ENCODE measurements at places on chromosomes 4 and X. TPM values are rescaled to one million over a fixed set of nuclear protein-coding genes. Genes with fewer than 3 reads are reported as not detected.

DNA sequence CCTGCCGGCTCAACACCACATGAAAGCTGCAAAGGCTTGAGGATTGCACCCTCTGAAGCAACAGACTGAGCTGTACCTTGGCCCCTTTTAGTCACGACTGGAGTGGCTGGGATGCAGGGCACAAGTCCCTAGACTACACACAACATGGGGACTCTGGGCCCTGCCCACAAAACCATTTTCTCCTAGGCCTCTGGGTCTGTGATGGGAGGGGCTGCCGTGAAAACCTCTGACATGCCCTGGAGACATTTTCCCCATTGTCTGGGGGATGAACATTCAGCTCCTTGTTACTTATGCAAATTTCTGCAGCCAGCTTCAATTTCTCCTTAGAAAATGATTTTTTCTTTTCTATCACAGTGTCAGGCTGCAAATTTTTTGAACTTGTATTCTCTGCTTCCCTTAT is 123.5 kb upstream of the SMARCAD1 start:
- DNase-seq, result no peak

The TASL gene
- 0.38 TPM for polyA plus RNA-seq

GRCh38 chr4:12296366-12296765 is 867.7 kb upstream of the HS3ST1 start:
- DNase-seq, result no peak

The TAF9B gene
- polyA plus RNA-seq, result 51.1 TPM

GRCh38 chr4:24557026-24558025 is 27.0 kb downstream of the DHX15 start:
- no peak for DNase-seq

DNA sequence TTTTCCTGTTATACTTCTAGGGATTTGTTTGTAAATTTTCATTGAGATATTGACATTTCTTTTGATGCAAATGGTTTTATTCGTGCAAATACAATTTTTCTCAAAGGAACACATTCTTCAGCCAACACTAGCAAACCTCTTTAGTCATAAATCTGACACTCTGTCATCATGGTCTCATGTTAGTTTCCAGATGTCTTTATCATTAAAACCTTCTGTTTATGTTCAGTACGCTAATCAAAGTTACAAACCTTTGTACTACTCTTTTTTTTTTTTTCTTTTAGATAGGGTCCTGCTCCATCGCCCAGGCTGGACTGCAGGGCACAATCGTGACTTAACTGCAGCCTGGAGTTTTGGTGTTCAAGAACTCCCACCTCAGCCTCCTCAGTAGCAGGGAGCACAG is 7.1 kb downstream of the SLC25A31 start:
- no peak for DNase-seq

The SPIN2A gene
- 3.3 TPM for polyA plus RNA-seq

GRCh38 chrX:107107459-107107858 is 11.2 kb downstream of the RBM41 start:
- DNase-seq, result no peak

- no peak for DNase-seq
These were observed 76.2 kb upstream of the PAGE3 start for GRCh38 chrX:55340896-55341433.

DNA sequence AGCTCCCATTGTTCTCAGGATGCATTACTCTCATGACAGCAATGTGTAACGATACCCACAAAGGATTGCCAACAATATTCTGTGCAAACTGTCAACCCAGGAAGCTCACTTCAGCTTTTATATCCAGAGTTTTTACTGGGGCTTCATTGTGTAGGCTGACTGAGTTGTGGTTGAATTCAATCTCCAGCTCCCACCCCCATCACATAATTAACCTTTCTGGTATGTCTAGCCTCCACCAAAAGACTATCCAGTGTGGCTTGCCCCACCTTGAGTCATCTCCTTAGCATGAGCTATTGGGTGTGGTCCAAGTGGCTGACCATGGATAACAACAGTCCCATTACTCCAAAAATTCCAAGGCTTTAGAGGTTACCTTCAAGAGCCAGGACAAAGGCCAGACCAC is 17.7 kb upstream of the TAB3 start:
- DNase-seq, result no peak

DNA sequence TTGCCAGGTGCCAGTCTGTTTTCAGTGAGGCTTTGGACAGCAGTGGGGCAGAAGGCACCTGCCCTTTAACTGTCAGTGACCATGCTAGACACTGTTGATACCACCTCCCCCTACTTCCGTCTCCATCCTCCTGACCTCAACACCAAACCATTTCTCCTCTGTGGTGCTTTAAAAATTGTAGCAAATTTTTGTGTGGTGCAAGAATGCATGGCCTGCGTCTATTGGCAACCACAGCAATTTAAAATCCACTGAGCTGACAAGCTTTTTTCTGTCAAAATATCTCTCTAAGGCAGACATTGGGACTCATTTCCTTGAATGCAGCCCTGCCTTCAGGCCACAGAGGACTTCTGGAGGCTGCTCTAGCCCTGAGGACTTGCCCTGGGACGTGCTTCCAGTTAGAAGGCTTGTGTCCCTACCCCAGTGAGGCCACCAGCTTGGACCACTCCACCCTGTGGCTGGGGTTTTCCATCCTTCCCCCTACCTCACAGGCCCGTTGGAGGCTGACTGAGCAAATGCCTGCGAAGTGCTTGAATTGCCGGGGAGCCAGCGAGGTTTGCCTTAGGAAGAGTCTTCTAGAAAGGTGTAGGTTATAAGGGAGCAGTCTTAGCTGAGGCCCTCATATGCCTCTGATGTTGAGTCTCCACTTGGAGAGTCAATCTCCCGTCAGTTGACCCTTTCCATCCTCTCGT is 6.9 kb downstream of the PRRG3 start:
- DNase-seq, result no peak

The FABP2 gene
- 1.5 TPM for polyA plus RNA-seq

The TMEM144 gene
- polyA plus RNA-seq, result 6.0 TPM
